ENCODE measurements at places on chromosomes 2 and 18. TPM values are rescaled to one million over a fixed set of nuclear protein-coding genes. Genes with fewer than 3 reads are reported as not detected.

GRCh38 chr2:197152451-197153228, 157.9 kb downstream of the ANKRD44 start:
- DNase-seq: no peak

DNA sequence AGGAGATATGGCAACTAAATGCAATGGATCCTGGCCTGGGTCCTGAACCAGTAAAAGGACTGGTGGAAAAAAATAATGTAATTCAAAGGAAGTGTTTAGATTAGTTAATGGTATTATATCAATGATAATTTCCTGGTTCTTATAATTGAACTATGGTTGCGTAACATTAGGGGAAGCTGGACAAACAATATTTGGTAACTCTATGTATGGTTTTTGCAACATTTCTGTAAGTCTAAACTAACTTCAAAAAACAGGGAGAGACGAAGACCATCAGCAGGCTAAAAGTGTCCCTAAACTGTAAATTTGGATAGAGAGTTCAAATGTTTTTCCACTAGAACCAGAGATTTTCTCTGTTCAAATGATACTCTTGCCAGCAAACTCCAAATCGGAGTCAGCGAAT, 36.9 kb downstream of the KLF7 start:
- DNase-seq: no peak

GRCh38 chr2:222404151-222404905, 20.0 kb upstream of the SGPP2 start:
- DNase-seq: no peak

DNA sequence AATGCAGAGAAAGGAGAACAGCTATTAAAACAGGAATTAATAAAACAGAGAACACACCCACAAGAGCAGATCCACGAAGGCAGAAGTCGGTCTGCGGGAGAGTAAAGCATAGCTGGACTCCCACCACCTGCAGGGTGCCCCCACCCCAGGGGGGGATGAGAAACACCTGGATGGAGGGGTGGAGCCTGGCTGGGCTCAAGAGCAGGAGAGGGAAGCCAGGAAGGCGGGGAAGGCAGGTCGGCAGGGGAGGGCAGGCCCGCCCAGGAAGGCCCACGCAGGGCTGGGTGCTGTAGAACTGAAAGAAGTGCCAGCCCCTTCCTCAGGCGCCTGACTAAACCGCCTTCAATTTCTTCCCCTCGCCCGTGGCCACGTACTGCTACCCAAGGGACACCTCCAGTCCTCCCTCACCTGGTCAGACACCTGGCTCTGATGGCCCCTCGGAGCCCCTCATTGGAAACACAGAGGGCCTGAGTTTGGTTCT, 175.4 kb downstream of the HDAC4 start:
- peak; percentile 25 for DNase-seq

GRCh38 chr2:224369028-224369632, 32.8 kb downstream of the FAM124B start:
- peak; percentile 60 for DNase-seq

- DNase-seq: peak; percentile 2
Measured at GRCh38 chr18:35408843-35409261, 31.7 kb upstream of the ZNF396 start.

DNA sequence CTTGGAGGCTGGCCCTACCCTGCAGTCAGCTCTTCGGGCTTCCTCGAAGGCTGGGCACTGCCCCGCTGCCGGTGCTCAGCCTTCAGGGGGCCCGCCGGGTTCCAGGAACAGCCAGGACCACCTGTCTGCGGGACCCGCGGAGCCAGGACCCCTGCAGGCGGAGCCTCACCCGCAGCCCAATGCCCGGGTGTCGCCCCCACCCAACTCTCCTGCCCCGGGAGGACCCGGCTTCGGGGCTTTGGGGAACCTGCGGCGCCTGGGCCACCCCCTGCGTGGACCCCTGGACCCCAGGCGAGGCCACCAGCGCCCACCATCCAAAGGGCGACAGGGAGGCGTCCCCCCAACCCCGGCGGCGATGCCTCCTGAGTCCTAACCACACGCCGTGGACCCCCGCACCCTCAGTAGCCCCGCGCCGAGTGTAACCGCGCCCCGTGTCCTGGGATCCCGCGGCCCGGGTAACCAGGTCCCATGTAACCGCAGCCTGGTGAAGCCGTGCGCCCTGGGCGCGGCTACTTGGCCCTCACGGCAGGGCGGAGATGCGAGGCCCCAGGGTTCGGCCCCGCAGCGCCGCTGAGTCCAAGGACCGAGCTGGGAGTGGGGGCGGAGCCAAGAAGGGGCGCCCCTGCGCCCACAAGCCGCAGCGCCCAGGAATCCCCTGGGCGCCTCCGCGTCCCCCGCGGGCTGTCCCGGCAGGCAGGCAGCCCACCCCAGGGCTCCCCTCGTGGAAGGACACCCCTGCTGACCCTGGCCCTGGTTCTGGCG, 11.0 kb upstream of the UBE2F start:
- DNase-seq: no peak

DNA sequence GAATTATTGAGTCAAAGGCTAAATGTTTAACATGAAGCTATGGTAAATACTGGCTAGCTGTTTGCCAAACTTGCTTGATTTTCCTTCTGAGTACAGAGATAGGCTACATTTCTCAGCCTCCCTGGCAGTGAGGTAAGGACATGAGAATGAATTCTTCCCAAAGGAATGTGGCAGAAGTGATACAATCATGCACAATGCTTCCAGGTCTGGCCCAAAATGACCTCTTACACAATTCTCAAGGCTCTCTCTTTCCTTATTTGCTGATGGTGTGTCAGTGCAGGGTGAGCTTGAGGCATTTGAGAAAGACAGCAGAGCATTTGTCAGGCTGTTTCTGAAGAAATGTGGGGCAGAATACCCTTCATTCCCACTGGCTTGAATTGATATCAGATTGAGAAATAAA, 95.6 kb upstream of the NABP1 start:
- peak; percentile 22 for DNase-seq

DNA sequence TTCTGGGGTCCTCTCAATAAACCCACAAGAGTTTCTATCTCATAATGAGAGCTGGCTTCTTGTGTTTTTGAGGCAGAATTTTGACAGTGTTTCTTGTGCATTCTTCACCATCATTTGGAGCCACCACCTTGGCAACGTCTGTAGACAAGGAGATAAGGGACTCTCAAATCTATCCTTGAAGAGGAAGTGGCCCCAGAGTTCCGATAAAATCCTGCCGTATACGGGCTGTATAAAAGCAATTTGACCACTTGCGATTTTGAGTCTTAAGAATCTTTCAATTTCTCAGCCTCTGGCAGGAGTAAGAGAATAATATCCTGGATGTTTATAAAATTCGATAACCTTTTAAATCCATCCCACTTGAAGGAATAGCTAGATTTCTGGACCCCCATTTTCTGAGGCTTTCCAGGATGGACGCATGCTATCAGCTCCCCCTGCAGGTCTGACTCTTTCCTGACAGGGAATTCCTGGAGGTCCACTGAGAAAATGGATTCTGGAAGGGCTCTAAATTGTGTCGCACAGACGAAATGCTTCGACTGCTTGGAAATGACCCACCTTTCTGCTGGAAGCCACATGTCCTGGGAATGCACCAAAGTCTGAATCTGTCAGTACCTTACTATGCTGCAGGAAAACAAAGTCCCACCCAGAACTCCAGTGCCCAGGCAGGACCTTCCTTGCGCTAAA, 54.1 kb downstream of the E2F6 start:
- DNase-seq: peak; percentile 80

DNA sequence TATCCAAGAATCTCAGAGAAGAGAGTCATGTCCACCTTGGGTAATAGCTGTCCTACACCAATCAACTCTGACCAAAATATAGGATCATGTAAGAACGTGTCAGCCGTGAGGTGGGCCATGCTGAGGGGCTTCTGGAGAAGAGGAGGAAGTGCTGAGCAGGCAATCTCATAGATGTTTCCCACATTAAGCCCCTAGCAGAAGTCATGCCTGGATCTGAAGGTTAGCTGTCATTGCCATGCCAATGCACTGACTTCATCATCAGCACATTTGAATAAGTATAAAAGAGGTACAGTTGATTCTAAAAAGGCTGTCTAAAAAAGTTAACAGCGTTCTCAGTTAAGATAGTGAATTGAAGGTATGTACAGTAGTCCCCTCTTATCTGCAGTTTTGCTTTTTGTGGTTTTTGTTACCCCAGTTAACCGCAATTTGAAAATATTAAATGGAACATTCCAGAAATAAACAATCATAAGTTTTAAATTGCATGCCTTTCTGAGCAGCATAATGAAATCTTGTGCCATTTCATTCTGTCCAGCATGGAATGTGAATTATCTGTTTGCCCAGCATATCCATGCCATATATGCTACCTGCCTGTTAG, 67.2 kb upstream of the TMEM17 start:
- no peak for DNase-seq

GRCh38 chr2:43267381-43267780, 41.0 kb upstream of the ZFP36L2 start:
- DNase-seq: no peak

- peak; percentile 59 for DNase-seq
Measured at GRCh38 chr2:239630618-239631286, 229.9 kb upstream of the HDAC4 start.

- no peak for DNase-seq
Measured at GRCh38 chr2:105640246-105640645, 104.5 kb upstream of the NCK2 start.

The IL1R1 gene
- total RNA-seq: 0.61 TPM

The FAM210A gene
- 27.5 TPM for total RNA-seq

The G6PC2 gene
- not detected for total RNA-seq

The ATOH8 gene
- 2.3 TPM for total RNA-seq

The TMEM198 gene
- 5.6 TPM for total RNA-seq

The KIAA2012 gene
- total RNA-seq: 0.05 TPM

The GLI2 gene
- 8.7 TPM for total RNA-seq

The STARD6 gene
- total RNA-seq: not detected

The INPP5D gene
- total RNA-seq: 28.6 TPM

The IL36RN gene
- total RNA-seq: 1.4 TPM

The GPR35 gene
- total RNA-seq: 180 TPM

All from HT-29 (cell line).